Naive thymus-derived CD4-positive, alpha-beta T cell (primary cell): ENCODE measurements at places on chromosomes 11 and 22. TPM values are rescaled to one million over a fixed set of nuclear protein-coding genes. Genes with fewer than 3 reads are reported as not detected.

DNA sequence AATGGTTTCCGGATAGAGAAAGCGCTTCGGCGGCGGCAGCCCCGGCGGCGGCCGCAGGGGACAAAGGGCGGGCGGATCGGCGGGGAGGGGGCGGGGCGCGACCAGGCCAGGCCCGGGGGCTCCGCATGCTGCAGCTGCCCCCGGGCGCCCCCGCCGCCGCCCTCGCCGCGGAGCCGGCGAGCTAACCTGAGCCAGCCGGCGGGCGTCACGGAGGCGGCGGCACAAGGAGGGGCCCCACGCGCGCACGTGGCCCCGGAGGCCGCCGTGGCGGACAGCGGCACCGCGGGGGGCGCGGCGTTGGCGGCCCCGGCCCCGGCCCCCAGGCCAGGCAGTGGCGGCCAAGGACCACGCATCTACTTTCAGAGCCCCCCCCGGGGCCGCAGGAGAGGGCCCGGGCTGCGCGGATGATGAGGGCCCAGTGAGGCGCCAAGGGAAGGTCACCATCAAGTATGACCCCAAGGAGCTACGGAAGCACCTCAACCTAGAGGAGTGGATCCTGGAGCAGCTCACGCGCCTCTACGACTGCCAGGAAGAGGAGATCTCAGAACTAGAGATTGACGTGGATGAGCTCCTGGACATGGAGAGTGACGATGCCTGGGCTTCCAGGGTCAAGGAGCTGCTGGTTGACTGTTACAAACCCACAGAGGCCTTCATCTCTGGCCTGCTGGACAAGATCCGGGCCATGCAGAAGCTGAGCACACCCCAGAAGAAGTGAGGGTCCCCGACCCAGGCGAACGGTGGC lies 15.7 kb downstream of the PIK3IP1 start:
- DNase-seq = no peak
- H3K27me3 ChIP-seq = no peaks in the 10 kb centered on the region
- peak overlapping the region; percentile 100 for H3K27ac ChIP-seq
- H3K4me1 ChIP-seq = peaks cover 33% of the 10 kb centered on the region

Gene TTC38
- total RNA-seq = 4.1 TPM

Gene SMIM35
- total RNA-seq = 0.28 and 0.60 TPM in 2 replicates

DNA sequence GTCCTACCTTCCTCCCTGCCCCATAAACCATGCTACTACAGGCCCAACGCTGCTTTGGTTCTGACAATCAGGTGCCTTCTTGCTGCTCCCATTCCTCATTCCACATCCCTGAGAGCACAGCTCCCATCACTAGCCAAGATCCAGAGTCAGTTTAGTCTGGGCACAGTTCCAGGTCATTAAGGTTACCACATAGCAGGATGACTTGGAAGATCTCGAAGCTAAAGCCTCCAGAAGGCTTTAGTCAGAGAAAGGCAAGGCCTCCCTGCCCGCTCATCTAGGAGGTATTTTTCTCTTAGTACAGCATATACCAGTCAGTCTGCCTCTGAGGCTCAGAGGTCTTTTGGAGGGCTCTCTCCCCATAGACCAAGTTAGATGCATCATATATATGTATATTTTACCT lies 30.3 kb downstream of the TRIM66 start:
- no peak for DNase-seq
- no peak overlapping the region for H3K4me3 ChIP-seq
- no peaks in the 10 kb centered on the region for H3K27me3 ChIP-seq

DNA sequence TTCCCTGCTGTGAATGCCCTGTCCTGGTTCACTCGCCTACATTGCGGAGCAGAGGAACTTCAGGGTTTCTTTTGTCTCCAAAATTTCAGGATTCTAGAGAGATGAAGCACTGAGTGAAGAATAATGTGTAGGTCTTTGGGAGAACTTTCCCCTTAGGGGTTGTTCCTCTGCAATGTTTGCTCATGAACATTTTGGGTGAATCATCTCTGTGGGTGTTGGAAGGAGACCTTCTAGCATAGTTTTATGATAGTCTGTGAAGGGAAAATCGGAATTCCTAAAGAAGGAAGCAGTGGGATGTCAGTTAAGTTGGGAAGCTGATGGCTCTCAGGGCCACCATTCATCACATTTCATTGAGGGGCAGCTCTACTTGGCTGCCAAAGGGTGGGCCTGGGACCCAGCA lies 64.8 kb downstream of the MIAT start:
- no peak overlapping the region for H3K4me3 ChIP-seq
- H3K27ac ChIP-seq = no peak overlapping the region
- no peaks in the 10 kb centered on the region for H3K27me3 ChIP-seq
- no peaks in the 10 kb centered on the region for H3K4me1 ChIP-seq
- peaks cover 38% of the 10 kb centered on the region for H3K36me3 ChIP-seq

Gene RCOR2
- total RNA-seq = not detected

DNA sequence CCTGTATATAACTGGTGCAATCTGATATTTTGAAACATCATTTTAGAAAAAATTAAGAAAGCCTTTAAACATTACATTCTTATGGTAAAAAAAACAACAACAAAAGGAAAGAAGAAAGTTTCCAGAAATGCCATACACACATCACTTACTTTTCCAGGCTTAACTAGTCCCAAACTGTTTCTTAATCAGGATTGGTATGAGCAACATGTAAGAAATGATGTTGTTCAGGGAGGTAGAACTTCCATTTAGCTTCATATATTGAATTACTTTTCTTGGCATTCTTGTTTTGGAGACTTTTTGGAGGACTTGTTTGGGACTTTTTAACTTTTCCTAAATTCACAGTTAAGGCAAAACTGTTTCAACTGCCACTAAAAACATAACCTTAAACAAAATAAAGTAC lies 791.5 kb downstream of the METTL15 start:
- DNase-seq = no peak
- no peak overlapping the region for H3K27ac ChIP-seq
- H3K4me3 ChIP-seq = no peak overlapping the region

- no peak overlapping the region for H3K4me3 ChIP-seq
- no peak overlapping the region for H3K27ac ChIP-seq
- no peak for DNase-seq
- H3K36me3 ChIP-seq = no peaks in the 10 kb centered on the region
- H3K27me3 ChIP-seq = no peaks in the 10 kb centered on the region
- H3K4me1 ChIP-seq = no peaks in the 10 kb centered on the region
Measured at GRCh38 chr11:119536801-119537200, 113.8 kb upstream of the THY1 start.

Gene OR5B21
- total RNA-seq = 1.9 TPM

- DNase-seq = no peak
- no peak overlapping the region for H3K4me3 ChIP-seq
- no peak overlapping the region for H3K27ac ChIP-seq
- H3K36me3 ChIP-seq = no peaks in the 10 kb centered on the region
Measured at GRCh38 chr11:115067471-115067870, 389.1 kb downstream of the NXPE2 start.

- no peaks in the 10 kb centered on the region for H3K36me3 ChIP-seq
- H3K4me3 ChIP-seq = no peak overlapping the region
- no peaks in the 10 kb centered on the region for H3K4me1 ChIP-seq
- H3K27me3 ChIP-seq = no peaks in the 10 kb centered on the region
Measured at GRCh38 chr22:47659467-47660223, 897.2 kb downstream of the TBC1D22A start.

GRCh38 chr11:9030601-9031000 lies 26.8 kb upstream of the NRIP3 start:
- no peaks in the 10 kb centered on the region for H3K36me3 ChIP-seq
- H3K27me3 ChIP-seq = no peaks in the 10 kb centered on the region
- H3K4me3 ChIP-seq = no peak overlapping the region
- DNase-seq = no peak

Gene LSP1
- 289 TPM for total RNA-seq

- no peaks in the 10 kb centered on the region for H3K27me3 ChIP-seq
- DNase-seq = no peak
- no peak overlapping the region for H3K4me3 ChIP-seq
- H3K27ac ChIP-seq = no peak overlapping the region
- no peaks in the 10 kb centered on the region for H3K36me3 ChIP-seq
- H3K4me1 ChIP-seq = peaks cover 44% of the 10 kb centered on the region
Measured at GRCh38 chr22:40194656-40195055, 16.9 kb downstream of the TNRC6B start.

DNA sequence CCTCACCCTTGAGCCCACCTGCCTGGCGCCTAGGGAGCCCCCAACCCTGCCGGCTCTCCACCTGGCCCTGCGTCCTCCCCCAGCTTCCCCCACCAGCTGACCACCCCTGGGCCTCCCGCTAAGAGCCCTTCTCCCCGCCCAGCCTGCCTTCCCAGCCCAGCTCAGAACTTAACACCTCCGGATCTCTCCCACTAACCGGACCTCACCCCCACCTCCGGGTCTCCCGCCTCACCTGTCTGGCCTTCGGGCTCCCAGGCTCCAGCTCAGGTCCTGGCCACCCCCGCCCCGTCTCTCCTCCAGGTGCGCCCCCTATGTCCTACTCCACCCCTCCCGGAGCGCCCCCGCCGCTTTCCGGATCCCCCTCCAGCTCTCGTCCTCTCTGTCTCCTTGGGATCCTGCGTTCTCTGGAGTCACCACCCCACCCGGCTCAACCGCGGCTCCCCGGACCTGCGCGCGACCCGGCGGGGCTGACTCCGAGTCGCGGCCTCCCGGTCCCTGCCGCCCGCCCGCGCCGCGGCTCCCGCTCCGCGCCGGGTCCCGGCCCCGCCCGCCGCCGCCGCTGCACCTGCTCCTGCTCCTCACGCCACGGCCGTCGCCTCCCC lies at the start of gene KCNJ11:
Gene KCNJ11 (minus strand): TSS at position 51 of the 602 bp plus-strand sequence. CDS start 568 bp downstream, outside the sequence.
- peak within 1 kb of the TSS; percentile 66 for H3K27ac ChIP-seq
- H3K4me1 ChIP-seq = peaks cover 4% of the 10 kb centered on the region
- no peak for DNase-seq
- H3K4me3 ChIP-seq = peak within 1 kb of the TSS; percentile 62

GRCh38 chr22:23272371-23272770 lies 92.1 kb downstream of the BCR start:
- H3K4me3 ChIP-seq = no peak overlapping the region
- no peak overlapping the region for H3K27ac ChIP-seq
- no peaks in the 10 kb centered on the region for H3K36me3 ChIP-seq
- no peak for DNase-seq

DNA sequence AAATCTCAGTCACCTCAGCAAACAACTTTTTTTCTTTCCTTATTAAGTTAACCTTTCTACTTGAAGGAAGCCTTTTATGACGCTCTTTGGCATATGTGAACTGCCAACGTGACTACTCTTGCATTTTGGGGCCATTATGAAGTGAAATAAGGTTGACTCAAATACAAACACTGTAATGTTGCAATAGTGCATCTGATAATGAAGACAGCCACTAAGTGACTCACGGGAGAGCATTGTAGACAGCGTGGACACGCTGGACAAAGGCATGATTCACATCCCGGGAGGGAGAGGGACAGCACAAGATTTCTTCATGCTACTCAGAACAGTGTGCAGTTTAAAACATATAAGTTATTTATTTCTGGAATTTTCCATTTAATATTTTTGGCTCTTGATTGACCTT lies 560.8 kb downstream of the ETS1 start:
- H3K36me3 ChIP-seq = no peaks in the 10 kb centered on the region
- H3K4me1 ChIP-seq = peaks cover under 1% of the 10 kb centered on the region
- no peak overlapping the region for H3K27ac ChIP-seq
- no peaks in the 10 kb centered on the region for H3K27me3 ChIP-seq

DNA sequence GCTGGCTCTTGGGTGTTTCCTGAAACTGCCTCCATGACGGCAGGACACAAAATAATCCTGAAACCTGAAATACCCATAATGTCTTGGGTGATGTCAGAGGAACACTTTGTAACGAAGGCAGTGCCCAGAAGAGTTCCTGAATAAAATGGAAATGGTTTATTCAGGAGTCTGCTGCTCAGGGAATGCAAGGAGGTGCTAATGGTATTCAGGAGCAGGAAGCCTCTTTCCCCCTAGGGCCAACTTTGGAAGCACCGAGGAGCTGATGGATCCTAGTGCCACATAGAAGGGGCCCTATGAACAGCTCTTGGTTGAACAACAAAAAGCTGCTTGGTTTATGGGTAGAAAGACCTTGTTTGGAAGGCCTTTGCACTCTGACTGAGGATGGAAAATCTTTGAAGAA lies 15.5 kb downstream of the TREH start:
- no peak overlapping the region for H3K4me3 ChIP-seq
- H3K27ac ChIP-seq = no peak overlapping the region
- no peaks in the 10 kb centered on the region for H3K4me1 ChIP-seq
- no peaks in the 10 kb centered on the region for H3K36me3 ChIP-seq

- DNase-seq = no peak
- no peak overlapping the region for H3K27ac ChIP-seq
- H3K4me3 ChIP-seq = no peak overlapping the region
- no peaks in the 10 kb centered on the region for H3K27me3 ChIP-seq
- no peaks in the 10 kb centered on the region for H3K4me1 ChIP-seq
Measured at GRCh38 chr11:10564696-10565318, 3.7 kb downstream of the LYVE1 start.

Gene FZD4
- total RNA-seq = not detected

DNA sequence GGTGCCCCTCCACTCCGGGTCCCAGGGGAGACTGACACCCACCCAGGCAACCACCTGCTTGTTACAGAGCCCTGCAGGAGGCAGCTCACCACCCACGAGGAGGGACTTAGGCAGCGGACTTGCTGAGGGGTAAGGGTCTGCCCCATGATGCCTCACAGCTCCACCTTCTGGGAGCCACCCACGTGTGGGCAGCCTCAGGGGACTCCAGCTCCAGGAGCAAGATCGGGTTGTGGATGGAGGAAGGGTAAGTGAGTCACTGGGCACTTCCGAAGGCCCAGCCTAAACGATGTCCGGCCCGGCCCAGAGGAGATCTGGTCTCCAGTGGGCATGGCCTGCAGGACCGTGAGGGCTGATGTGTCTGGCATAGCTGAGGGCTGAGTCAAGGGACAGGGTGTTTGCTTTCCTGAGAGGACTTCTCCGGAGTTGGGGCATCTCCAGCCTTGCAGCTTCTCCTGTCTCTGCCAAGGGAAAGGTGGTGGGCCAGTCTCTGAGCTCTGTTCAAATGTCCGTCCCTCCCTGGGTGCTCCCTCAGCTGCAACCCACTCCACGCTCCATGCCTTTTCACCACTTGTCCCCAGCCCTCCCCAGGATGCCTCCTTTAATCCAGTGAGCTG lies 32.3 kb upstream of the P2RY2 start:
- H3K36me3 ChIP-seq = no peaks in the 10 kb centered on the region
- no peak overlapping the region for H3K4me3 ChIP-seq
- no peak for DNase-seq
- H3K27me3 ChIP-seq = no peaks in the 10 kb centered on the region
- no peaks in the 10 kb centered on the region for H3K4me1 ChIP-seq

DNA sequence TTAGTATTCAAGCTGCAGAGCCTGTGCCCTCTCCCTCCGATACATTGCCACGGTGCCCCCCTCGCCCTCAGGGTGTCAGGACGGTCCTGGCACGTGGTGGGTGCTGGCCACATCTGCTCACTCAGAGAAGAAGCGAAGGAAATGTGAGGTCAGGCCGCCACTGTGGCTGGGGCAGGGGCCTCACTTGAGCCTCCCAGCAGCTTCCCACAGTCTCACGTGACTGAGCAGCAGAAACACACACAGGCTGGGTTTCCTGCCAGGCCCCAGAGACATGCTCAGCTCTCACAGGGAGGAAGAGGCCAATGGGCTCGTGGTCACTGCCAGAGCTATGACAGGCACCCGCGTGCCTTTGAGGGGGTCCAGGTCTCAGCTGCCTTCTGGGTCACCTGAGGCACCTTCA lies 37.9 kb upstream of the PRR5 start:
- H3K27ac ChIP-seq = peak overlapping the region; percentile 61
- H3K4me1 ChIP-seq = peaks cover 46% of the 10 kb centered on the region
- no peaks in the 10 kb centered on the region for H3K36me3 ChIP-seq
- peak; percentile 49 for DNase-seq
- H3K27me3 ChIP-seq = no peaks in the 10 kb centered on the region

Gene OAF
- total RNA-seq = 3.2 and 3.4 TPM in 2 replicates

- H3K36me3 ChIP-seq = no peaks in the 10 kb centered on the region
- no peaks in the 10 kb centered on the region for H3K27me3 ChIP-seq
- no peak for DNase-seq
- H3K4me1 ChIP-seq = peaks cover 25% of the 10 kb centered on the region
- no peak overlapping the region for H3K4me3 ChIP-seq
Measured at GRCh38 chr11:128835741-128836430, 31.2 kb downstream of the KCNJ1 start.
